Mesothelial cell of epicardium (in vitro differentiated cells): ENCODE measurements at places on chromosomes 2 and 18. TPM values are rescaled to one million over a fixed set of nuclear protein-coding genes. Genes with fewer than 3 reads are reported as not detected.

The UGT1A3 gene
- not detected in 3 replicates for total RNA-seq

The FHOD3 gene
- 14.0 to 16.3 TPM (median 14.6 TPM) in 3 replicates for total RNA-seq

The METTL4 gene
- 9.6 to 14.4 TPM (median 10.7 TPM) in 3 replicates for total RNA-seq

The EVA1A gene
- 9.3 to 12.0 TPM (median 11.5 TPM) in 3 replicates for total RNA-seq

The MYO5B gene
- total RNA-seq: 15.1 to 15.6 TPM (median 15.1 TPM) in 3 replicates

DNA sequence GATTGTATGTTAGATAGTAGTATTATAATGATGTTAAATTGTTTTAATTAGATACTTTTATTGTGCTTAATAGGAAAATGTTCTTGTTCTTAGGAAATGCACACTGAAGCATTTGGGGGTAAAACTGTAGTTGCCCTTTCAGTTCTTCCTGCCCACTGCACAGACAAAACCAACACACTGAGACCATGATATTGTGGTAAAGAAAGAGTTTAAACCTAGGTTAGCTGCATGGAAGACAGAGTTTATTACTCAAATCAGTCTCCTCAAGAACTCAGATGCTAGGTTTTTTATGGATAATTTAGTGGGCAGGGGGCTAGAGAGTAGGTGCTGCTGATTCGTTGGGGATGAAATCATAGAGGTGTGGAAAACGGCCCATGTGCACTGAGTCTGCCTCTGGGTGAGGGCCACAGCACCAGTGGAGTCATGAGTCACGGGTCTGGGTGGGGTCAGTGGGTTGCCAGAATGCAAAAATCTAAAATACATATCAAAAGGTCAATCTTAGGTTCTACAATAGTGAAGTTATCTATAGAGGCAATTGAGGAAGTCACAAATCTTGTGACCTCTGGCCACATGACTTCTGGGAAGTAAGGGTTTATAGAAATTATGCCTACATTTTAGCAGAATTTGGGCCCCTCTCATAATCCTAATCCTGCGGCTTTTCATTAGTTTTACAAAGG is 283.4 kb upstream of the FBXO11 start:
- H3K36me3 ChIP-seq: no peaks in the 10 kb centered on the region
- no peak overlapping the region for H3K27ac ChIP-seq
- H3K4me1 ChIP-seq: no peaks in the 10 kb centered on the region
- DNase-seq: no peak
- no peak overlapping the region for H3K4me3 ChIP-seq
- H3K27me3 ChIP-seq: no peaks in the 10 kb centered on the region

GRCh38 chr2:229775614-229776313 is 61.4 kb upstream of the DNER start:
- DNase-seq: no peak
- H3K27me3 ChIP-seq: no peaks in the 10 kb centered on the region
- peaks cover 4% of the 10 kb centered on the region for H3K4me1 ChIP-seq

DNA sequence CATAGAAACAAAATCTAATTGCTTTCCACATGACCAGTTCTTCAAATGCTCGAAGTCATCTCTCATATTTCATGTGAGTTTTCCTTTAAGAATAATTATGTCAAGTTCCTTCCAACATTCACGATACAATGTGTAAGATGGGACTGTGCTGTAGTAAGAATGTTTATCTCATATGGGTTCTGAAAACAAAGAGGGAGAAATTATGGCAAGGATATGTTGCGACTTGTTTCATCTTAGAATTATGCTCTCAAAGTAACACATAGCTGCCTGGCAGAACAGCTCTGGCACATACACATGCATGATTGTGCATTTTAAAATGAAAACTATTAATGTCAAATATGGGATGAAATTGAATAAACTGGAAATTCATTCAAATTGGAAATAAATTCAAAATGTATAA is 314.8 kb upstream of the ACVR2A start:
- no peak overlapping the region for H3K27ac ChIP-seq
- peaks cover 11% of the 10 kb centered on the region for H3K4me1 ChIP-seq
- no peak overlapping the region for H3K4me3 ChIP-seq
- no peak for DNase-seq

- no peak overlapping the region for H3K27ac ChIP-seq
- H3K4me1 ChIP-seq: peaks cover 12% of the 10 kb centered on the region
- H3K4me3 ChIP-seq: no peak overlapping the region
- DNase-seq: no peak
- no peaks in the 10 kb centered on the region for H3K27me3 ChIP-seq
- H3K36me3 ChIP-seq: no peaks in the 10 kb centered on the region
These were observed 27.4 kb downstream of the ITSN2 start for GRCh38 chr2:24332791-24333540.

GRCh38 chr2:241576293-241576654 is 17.7 kb downstream of the BOK start:
- DNase-seq: no peak
- peaks cover 23% of the 10 kb centered on the region for H3K36me3 ChIP-seq
- no peak overlapping the region for H3K27ac ChIP-seq
- H3K4me1 ChIP-seq: peaks cover 6% of the 10 kb centered on the region

DNA sequence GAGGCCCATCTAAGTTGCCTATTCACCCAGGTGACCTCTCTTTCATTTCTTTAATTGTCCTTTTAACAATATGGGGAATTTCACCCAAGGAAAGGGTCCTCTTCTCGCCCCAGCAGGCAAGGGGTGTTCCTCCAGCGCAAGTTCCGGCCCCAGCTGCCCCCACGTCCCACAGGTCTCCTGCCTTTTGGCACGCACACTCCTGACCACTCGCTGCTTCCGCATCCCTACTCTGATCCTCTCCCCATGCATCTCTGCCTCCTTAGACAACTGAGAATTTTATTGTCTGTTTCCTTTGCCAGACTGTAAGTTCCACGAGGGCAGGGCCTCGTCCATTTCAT is 684 bp upstream of the ARPC2 start:
- no peaks in the 10 kb centered on the region for H3K36me3 ChIP-seq
- peaks cover 36% of the 10 kb centered on the region for H3K4me1 ChIP-seq
- DNase-seq: no peak
- peaks cover 10% of the 10 kb centered on the region for H3K27me3 ChIP-seq
- peak overlapping the region; percentile 86 for H3K4me3 ChIP-seq
- peak overlapping the region; percentile 94 for H3K27ac ChIP-seq

- no peak for DNase-seq
- H3K36me3 ChIP-seq: no peaks in the 10 kb centered on the region
- peaks cover 25% of the 10 kb centered on the region for H3K27me3 ChIP-seq
- H3K27ac ChIP-seq: no peak overlapping the region
- peaks cover 3% of the 10 kb centered on the region for H3K4me1 ChIP-seq
These were observed 6.9 kb upstream of the TEX261 start for GRCh38 chr2:71001592-71001927.

DNA sequence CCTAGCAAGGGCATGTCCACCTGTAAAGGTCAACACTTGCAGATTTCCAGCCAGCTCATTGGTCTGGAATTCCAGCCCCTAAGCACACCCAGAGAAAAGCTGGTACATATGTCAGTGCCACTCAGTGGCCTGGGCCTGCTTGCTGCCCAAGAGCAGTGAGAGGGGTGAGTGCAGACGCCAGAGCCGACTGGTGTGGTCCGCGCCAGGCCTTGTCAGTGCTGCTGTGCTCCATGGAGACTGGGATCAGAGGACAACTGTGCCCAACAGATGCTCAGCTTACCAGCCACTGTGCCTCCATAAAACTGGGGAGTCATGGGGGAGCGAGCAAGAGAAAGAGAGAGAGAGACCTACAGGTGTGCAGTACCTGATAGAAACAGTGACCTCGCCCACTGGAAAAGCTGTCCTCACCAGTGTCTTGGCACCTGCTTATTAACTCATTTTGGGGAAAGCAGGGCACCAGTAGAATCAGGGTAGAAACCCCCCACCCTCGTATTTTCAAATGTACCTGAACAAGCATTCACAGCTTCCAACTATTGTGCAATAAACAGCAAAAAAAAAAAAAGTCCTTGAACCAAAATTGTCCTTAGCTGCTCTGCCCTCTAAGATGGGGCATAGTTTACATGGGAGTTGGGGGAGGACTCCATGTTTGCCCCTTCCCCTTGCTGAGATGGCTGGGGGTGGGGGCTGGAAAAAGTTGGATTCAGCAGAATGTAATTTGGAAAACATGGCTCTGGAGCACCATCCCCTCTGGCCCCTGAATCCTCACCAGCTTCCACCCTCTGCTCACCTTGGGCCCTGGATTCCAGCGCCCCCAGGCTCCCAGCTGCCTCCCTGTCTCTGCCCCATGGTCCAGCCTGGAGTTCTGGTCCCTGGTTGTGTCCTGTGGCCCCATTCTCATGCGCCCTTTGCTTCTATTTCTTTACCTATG is 1.4 kb upstream of the SP140L start:
- peaks cover 3% of the 10 kb centered on the region for H3K36me3 ChIP-seq
- no peak for DNase-seq
- H3K27ac ChIP-seq: no peak overlapping the region
- no peaks in the 10 kb centered on the region for H3K27me3 ChIP-seq

GRCh38 chr2:27378096-27378808 is 2.3 kb downstream of the ZNF513 start:
- peaks cover 26% of the 10 kb centered on the region for H3K4me1 ChIP-seq
- no peak for DNase-seq
- peaks cover 16% of the 10 kb centered on the region for H3K36me3 ChIP-seq
- no peaks in the 10 kb centered on the region for H3K27me3 ChIP-seq
- no peak overlapping the region for H3K4me3 ChIP-seq
- no peak overlapping the region for H3K27ac ChIP-seq

- peak overlapping the region; percentile 66 for H3K27ac ChIP-seq
- no peak overlapping the region for H3K4me3 ChIP-seq
- no peaks in the 10 kb centered on the region for H3K27me3 ChIP-seq
- H3K4me1 ChIP-seq: peaks cover 21% of the 10 kb centered on the region
- no peaks in the 10 kb centered on the region for H3K36me3 ChIP-seq
These were observed 37.5 kb upstream of the SLC38A11 start for GRCh38 chr2:164992818-164993217.

DNA sequence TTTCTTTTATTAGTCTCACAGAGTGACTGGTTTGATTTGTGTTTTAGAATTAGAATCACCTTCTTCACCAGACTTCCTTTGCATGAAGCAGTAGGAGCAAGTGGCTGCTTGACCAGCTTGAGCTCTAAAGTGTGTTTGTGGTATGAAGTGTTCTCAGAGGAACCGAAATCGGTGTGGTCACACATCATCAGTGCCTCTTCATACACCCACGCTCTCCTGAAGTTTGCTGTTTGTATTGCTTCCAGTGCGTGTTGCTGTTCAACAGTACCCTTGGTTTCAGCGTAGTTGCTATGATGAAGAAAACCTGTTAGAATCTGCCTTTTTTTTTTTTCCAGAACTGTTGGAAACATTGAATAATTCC is 77.9 kb downstream of the LIMS1 start:
- no peak overlapping the region for H3K4me3 ChIP-seq
- DNase-seq: no peak
- H3K4me1 ChIP-seq: peaks cover 43% of the 10 kb centered on the region
- no peaks in the 10 kb centered on the region for H3K27me3 ChIP-seq
- H3K36me3 ChIP-seq: no peaks in the 10 kb centered on the region

DNA sequence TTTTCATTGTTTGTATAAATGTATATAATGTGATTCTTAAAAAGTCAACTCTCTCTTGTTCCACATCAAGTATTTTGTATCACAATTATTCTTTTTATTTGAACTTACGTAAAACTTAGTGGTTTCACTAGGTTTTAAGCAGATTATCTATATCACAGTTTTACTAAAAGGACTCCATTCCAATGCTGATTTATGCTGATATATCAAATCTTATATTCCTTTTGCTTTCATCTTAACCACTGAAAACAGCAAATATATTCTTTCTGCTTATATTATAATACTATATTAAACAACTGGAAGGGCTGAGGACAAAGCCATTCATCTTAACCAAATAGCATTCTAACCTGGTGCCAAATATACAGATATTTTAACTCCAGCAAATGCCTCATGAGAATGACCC is 24.2 kb downstream of the TRAPPC8 start:
- H3K36me3 ChIP-seq: peaks cover 21% of the 10 kb centered on the region
- DNase-seq: no peak
- H3K4me1 ChIP-seq: no peaks in the 10 kb centered on the region
- H3K4me3 ChIP-seq: no peak overlapping the region
- no peaks in the 10 kb centered on the region for H3K27me3 ChIP-seq

GRCh38 chr2:179449010-179449409 is 184.4 kb upstream of the SESTD1 start:
- H3K4me3 ChIP-seq: no peak overlapping the region
- DNase-seq: no peak
- H3K27me3 ChIP-seq: no peaks in the 10 kb centered on the region

DNA sequence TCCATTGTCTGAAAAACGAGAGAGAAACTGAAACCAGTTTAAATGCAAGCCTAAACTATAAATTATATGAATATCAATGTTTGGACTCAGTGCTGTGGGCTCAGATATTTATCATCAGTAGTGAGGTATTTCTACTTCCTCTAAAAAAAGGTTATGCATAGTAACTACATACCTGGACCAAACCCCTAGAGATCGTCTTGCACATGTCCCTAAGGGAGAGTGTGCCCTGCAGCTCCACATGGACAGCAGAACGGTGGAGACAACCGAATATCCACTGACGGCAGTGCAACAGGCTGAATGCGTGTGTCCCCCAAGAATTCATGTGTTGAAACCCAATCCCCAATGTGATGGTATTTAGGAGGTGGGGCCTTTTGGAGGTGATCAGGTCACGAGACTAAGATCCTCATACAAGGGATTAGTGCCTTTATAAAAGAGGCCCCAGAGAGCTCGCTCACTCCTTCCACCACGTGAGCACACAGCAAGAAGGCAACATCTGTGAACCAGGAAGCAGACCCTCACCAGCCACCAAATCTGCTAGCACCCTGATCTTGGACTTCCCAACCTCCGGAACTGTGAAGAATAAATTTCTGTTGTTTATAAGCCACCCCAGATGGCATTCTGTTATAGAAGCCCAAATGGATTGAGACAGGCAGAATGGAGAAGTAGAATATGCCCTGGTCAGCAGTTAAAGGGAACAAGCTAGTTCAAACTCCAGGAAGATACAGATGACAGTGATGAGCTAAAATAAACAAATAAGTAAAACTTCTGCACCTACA is 208.4 kb downstream of the ANAPC1 start:
- peaks cover 34% of the 10 kb centered on the region for H3K4me1 ChIP-seq
- no peak overlapping the region for H3K4me3 ChIP-seq
- H3K27me3 ChIP-seq: no peaks in the 10 kb centered on the region
- H3K36me3 ChIP-seq: peaks cover 2% of the 10 kb centered on the region

DNA sequence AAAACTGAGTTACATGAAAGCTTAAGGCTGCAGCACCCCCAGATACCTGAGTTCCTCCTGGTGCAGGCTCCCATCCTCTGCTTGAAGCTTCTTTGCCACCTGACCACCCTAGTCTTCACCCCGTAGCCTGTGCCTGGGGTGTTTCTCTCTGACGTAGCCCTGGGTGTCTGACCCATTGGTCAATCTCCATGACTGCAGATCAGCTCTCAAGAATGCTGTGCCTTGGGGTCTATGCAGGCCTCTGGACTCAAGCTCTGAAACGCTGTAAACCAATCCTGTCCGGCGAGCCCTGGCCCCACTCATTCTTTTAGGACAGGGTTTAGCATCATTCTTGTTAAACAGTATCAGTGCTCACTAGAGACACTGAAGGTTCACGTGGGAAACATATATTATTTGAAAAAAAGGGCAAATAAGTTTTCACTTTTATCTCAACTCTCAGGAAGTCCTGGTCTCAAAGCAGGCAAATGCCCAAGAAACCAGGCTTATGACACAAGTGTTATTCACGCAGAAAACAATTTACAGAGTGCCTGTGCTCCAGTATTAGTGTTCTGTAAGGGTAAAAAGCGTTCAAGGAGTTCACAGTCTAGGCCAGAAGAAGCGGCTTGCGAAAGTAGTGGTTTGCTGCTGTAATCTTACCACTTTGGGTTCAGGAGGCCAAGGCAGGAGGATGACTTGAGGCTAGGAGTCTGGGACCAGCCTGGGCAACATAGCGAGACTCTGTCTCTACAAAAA is 22.8 kb upstream of the PPP4R1 start:
- H3K4me1 ChIP-seq: no peaks in the 10 kb centered on the region
- H3K4me3 ChIP-seq: no peak overlapping the region
- no peak for DNase-seq
- no peak overlapping the region for H3K27ac ChIP-seq
- H3K27me3 ChIP-seq: no peaks in the 10 kb centered on the region
